ENCODE measurements at places on chromosomes 13 and 19.

DNA sequence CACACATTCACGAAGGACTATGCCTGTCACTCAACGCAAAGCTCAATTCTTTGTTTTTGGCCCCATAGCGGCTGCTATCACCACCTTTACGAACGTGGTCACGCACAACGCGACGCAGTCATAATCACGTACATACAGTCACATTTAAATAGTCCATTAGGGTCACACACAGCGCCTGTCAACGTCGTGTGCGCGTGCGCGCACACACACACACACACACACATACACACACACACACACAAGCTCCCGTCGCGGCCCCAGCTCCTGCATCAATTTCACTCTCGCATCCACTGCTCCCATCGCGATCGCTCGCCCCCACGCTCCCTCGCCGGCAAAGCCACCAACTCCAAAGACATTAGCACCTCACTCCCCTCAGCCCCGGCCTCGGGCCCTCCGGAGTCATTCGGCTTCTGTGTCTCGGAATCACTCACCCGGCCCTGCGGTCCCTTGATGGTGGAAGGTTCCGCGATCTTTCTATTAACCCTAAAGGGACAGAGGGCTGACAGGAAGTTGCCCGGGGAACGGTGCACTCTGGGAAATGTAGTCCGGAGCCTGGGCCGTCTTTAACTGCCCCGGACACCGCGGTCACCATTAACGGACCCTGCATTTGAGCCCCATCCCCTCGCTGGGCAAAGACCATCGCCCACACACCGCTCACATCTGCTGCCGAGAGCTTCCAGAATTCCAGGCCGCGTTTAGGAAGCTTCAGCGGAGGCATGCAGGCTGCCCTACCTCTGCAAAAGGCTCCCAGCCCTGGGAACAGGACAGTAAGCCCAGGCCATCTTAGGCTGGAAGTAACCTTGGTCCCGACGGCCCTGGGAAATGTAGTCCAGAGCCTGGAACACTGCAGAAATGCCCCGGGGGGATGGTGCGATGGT is at the start of gene ZNF790:
Gene ZNF790, minus strand, starts transcription at position 482 of the 878 bp plus-strand sequence. CDS start 12,768 bp downstream, outside the sequence.
- DNase-seq = peak; percentile 22

DNA sequence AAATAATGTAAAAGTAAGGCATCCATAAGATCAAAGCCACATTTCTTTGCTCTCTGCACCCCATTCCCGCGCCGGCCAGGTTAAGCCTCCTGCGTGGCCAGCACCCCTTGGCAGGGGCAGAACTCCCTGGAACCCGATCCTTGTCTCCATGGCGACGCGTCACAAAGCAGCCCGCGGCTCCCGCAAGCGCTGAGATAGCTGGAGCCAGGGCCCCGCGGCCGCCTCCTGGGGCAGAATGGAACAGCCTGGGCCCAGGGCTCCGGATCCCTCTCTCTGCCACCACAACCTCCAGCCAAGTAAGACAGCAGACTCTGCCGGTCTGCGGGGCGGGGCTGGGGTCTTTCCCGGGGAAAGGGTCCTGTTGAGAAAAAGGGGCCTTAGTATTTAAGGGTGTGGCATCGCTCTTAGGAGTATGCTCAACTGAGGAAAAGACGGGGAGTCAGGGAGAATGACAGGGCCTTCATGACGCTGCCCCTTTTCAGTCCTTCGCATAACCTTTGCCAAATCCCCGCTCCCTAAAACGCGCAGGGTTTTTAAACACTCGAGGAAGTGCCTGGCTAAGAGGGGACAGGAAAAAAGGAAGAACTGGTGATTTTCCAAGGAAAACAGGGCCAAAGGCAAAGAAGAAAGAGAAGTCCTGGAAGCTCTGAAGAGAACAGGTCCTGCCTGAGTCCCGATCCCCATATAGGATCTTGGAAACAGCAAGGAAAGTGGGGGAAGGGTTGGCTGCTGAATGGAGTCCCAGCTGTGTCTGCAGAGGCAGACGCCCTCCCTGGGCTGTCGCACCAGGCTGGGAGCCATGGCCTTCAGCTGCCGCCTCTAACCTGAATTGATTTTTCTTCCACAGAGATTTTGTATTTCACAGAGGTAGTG is at the start of gene TEX26:
Gene TEX26, plus strand, starts transcription at position 176 of the 873 bp plus-strand sequence. Its CDS starts 60 bp downstream, at position 236.
- DNase-seq = no peak

GRCh38 chr19:56765137-56765536 is 75.4 kb downstream of the PEG3 start:
- no peak for DNase-seq

- no peak for DNase-seq
These were observed 21.9 kb upstream of the SLC35E1 start for GRCh38 chr19:16594131-16594586.

DNA sequence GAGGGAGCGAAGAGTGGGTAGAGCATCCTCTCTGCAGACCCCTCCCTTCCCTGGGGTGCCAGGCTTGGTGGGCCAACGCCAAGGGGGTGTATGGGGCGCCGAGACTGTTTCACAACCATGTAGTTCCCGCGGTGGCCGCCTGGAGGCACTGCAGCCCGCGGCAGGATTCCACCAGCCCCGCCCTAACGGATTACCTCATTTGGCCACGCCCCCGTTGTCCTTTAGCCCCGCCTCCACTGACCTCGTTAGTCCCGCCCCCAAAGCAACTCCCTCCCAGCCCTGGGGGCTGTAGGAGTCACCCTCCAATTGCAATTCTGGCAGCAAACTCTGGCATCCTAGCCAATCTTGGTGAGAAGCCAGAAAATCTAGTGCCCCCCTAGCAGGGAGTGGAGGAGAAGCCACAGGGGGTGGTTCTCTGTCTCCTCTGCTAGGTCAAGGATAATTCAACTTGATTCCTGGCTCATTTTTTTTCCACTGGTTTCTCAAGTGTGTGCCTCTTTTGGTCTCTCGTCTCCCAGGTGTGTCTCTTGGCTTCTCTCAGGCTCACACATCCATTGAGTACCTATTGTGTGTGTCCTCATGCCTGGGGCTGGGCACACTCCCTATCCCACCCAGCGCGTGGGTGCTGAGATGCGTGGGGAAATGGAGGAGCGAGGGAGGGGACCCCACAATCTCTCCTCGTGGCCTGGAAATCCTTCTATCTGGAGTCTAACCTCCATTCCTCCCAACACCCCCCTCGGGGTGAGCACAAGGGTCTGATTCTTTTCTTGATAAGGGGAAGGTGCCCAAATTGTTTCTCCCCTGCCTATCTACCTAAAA is 2.0 kb downstream of the OLFM2 start:
- DNase-seq = no peak

- no peak for DNase-seq
These were observed 101.5 kb upstream of the ZNF492 start for GRCh38 chr19:22532388-22533300.

GRCh38 chr13:49560270-49561061 is 24.9 kb downstream of the RCBTB1 start:
- no peak for DNase-seq

GRCh38 chr19:10431943-10432735 is 11.8 kb downstream of the PDE4A start:
- DNase-seq = no peak

DNA sequence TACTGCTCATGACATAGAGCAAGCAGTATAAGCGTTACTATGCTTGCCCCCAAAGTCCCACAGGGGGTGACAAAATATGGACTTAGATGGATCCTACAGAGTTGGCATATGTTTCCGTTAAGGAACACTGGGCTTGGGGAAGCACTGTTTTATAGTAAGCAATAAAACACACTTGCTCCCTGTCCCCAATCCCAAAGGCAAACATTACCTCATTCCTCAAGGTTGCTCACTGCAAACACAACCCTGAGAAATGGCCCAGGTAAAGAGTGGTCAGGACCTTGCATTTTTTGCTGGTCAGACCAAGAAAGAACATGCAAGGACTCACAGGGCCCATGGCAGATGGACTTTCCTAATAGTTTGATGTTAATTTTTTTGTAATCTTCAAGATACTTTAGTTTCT is 32.3 kb downstream of the UGGT2 start:
- no peak for DNase-seq

DNA sequence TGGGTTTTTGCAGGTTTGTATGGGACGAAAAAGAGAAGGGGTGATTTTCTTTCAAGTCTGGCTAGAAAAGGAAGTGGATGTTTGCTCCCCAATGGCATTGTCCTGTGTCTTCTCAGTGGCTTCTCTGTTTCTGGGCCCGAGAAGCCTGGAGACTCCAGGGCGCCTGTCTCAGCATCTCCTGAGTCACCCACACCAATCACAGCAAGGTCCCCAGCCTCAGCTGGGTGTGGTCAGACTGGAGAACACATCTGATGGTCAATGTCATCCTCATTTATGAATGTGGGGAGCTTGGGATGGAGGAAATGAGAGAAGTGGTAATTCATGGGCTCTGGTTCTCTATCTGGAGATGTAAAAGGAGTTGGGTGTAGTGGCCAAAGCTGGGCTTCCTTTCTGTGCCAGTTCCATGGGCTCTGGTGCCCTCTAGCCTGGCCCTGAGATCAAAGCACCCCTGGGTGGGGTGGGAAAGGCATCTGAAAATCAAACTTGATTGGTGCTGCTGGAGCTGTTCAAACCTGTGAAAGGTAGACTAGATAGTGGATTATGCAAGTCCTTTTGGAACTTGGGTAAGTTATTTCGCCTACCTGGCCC is 13.4 kb downstream of the RASL11A start:
- no peak for DNase-seq

DNA sequence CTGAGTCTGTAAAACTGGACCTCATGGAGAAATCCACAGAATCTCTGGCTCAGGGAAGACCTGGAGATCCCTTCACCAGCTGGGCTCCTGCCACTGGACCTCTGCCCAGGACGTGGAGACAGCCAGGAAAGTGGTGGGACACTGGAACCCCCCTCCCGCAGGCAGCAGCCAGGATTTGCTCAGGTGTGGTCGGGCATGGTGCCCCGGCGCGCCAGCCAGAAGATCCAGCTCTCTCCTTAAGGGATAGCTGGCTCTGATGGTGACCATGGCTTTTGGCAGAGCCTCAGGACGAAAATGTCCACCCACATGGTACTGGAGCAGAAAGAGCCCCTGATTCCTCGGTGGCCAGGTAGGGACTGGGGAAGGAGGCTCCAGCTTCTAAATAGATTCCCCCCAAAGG is 26.6 kb upstream of the KCTD15 start:
- no peak for DNase-seq

- DNase-seq = no peak
These were observed 143.4 kb downstream of the DLEU7 start for GRCh38 chr13:50699874-50700663.

GRCh38 chr19:11447347-11448262 is 12.2 kb downstream of the PRKCSH start:
- no peak for DNase-seq

- DNase-seq = no peak
These were observed 509 bp upstream of the HDGFL2 start for GRCh38 chr19:4471403-4472173.

GRCh38 chr13:73096173-73096572 is 37.4 kb downstream of the KLF5 start:
- DNase-seq = no peak

DNA sequence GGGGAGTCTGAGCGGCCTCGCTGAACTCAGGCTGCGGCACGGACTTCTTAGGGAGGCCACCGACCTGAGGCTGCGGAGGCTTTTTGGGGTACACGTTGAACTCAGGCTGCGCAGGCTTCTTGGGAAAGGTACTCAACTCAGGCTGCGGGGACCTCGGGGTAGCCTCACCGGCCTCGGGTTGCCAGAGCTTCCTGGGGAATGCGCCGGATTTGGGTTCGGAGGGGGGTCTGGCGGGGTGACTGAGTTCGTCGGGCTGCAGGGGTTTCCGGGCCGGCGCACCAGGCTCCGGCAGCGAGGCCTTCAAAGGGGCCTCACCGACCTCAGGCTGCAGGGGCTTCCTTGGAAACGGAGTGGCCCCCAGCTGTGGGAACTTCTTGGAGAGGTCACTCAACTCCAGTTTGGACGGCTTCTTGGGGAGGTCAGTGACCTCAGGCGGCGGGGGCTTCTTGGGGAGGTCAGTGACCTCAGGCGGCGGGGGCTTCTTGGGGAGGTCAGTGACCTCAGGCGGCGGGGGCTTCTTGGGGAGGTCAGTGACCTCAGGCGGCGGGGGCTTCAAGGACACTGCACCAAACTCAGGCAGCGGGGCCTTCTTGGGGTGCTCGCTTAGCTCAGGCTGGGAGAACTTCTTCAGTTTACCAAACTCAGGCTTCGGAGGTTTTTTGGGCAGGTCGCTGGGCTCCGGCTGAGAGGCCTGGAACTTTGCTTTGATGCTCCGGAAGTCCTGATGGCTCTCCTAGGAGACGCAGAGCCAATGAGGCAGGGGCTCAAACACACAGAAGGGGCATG is 3.2 kb downstream of the PRAM1 start:
- no peak for DNase-seq

- DNase-seq = no peak
These were observed 491.7 kb upstream of the SLC10A2 start for GRCh38 chr13:103557878-103558277.

GRCh38 chr13:97878431-97879375 is 74.8 kb upstream of the IPO5 start:
- no peak for DNase-seq

GRCh38 chr13:110555601-110556223 is 5.8 kb downstream of the RAB20 start:
- no peak for DNase-seq
